ENCODE measurements at places on chromosomes 16 and 17.

DNA sequence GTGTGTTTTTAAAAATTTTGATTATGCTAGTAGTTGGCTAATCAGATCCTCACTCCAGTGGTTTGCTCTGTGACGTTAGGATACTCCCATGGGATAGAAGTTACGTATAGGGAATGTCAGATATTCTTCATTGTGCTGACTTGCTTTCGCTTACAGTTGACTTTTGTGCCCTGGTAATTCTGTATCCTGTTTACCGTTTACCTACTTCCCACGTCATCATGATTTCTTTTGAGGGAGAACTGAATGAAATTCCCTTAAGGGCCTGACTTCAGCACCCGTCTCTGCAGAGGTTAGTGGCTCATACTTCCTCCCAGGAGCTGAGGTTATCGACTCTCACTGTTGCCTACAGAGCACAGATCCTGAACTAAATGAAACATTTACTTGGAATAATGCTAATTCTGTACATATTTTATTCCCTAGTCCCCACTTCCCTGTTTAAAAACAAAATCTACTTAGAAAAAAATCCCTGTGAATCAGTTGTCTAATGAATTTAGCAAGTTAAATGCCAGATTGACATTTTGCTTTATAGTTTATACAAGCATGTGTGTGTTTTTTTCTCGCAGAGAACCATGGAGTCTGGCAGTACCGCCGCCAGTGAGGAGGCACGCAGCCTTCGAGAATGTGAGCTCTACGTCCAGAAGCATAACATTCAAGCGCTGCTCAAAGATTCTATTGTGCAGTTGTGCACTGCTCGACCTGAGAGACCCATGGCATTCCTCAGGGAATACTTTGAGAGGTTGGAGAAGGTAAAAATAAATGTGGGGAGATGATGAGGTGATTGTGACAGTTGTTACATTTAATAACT is 2.8 kb downstream of the PRKAR1A start:
- no peaks in the 10 kb centered on the region for H3K27me3 ChIP-seq
- peaks cover 2% of the 10 kb centered on the region for H3K4me1 ChIP-seq
- H3K36me3 ChIP-seq, result no peaks in the 10 kb centered on the region
- H3K4me3 ChIP-seq, result peak overlapping the region; percentile 94
- DNase-seq, result peak; percentile 65
- peak overlapping the region; percentile 39 for H3K27ac ChIP-seq

- no peak for DNase-seq
- peak overlapping the region; percentile 39 for H3K4me3 ChIP-seq
- H3K27ac ChIP-seq, result no peak overlapping the region
- no peaks in the 10 kb centered on the region for H3K36me3 ChIP-seq
- no peaks in the 10 kb centered on the region for H3K4me1 ChIP-seq
- no peaks in the 10 kb centered on the region for H3K27me3 ChIP-seq
These were observed 392 bp upstream of the HID1 start for GRCh38 chr17:74972973-74973328.

GRCh38 chr17:62017912-62018311 is 47.2 kb downstream of the MED13 start:
- peaks cover 3% of the 10 kb centered on the region for H3K4me1 ChIP-seq
- DNase-seq, result no peak
- H3K4me3 ChIP-seq, result no peak overlapping the region

DNA sequence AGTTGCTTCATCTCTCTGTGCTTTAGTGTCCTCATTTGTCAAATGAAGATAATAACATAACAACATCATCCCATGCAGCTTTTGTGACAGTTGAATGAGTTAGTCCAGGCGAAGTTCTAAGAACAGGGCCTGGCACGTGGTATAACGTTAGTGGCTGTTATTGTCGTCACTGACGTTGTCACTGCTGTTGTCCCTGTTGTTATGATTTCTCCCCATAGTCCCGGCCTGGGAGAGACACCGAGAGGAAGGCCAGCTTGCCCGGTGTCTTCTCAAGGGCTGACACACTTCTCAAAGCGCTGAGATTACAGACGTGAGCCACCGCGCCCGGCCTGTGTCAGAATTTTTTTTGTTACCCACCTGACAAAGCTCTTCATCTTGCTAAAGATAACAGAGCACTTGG is 29.9 kb downstream of the ABR start:
- no peak overlapping the region for H3K27ac ChIP-seq
- no peak for DNase-seq
- no peak overlapping the region for H3K4me3 ChIP-seq
- no peaks in the 10 kb centered on the region for H3K27me3 ChIP-seq
- H3K36me3 ChIP-seq, result no peaks in the 10 kb centered on the region

DNA sequence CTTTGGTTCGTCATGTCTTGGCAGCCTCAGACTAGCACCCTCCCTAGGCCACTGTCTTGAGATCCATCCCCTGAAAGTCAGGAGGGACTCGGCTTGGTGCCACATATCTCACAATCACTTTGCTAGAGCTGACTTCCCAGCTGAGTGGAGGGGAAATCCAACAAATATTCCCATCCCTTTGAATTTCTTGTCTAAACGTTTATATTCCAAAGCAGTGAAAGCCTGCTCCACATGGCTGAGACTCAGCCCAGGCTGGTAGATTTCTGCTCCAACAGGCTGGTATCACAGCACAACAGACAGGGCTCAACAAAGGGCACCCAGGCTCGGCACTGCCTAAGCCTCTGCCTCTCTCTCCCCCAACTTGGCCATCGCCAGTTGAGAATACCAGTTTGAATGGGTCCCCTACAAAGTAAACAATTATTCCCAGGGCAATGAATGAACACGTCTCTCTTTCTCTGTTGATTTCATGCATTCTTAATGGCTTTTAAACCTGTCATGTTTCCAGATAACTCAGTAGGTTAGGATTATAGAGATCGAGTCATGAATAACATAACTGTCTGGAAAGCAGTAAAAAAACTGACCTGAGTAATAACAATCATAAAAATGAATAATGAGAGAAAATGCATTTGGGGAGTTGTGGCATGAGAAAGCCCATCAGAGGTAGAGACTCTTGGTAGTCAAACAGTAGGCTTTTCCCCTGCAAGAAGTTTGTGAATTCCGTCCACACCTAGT is 1.0 kb downstream of the KRT13 start:
- no peak for DNase-seq
- H3K27ac ChIP-seq, result no peak overlapping the region
- H3K27me3 ChIP-seq, result no peaks in the 10 kb centered on the region
- H3K36me3 ChIP-seq, result no peaks in the 10 kb centered on the region
- no peaks in the 10 kb centered on the region for H3K4me1 ChIP-seq

- H3K27me3 ChIP-seq, result no peaks in the 10 kb centered on the region
- no peak overlapping the region for H3K4me3 ChIP-seq
- no peak overlapping the region for H3K27ac ChIP-seq
- DNase-seq, result no peak
- H3K4me1 ChIP-seq, result peaks cover 4% of the 10 kb centered on the region
These were observed 405.0 kb downstream of the WWOX start for GRCh38 chr16:78504401-78504851.

DNA sequence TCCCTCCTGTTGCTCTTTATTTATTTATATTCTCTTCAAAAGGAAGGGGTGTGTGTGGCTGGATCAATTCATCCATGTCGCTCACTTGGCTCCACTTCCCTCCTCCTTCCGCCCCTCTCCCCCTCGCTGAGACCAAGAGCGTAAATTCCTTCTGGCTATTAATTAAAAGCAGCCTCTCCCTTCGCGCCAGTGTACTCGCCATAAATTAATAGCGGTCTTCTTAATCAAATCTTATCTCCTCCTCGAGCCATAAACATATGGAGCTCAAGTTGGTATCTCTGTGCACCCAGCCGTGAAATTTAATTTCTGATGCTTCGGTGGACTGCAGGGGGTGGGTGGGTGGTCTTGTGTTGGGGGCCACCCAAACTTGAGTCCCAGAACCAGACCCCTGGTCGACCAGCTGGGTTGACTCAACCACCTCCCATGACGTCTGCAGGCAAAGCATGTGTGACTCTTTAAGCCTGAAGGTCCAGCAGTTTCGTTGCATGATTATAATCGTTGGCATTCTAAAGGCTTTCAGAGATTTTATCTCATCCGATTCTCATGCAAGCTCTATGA is 57.9 kb downstream of the SDK2 start:
- DNase-seq, result peak; percentile 83
- no peak overlapping the region for H3K27ac ChIP-seq
- no peaks in the 10 kb centered on the region for H3K27me3 ChIP-seq
- H3K36me3 ChIP-seq, result no peaks in the 10 kb centered on the region

- no peaks in the 10 kb centered on the region for H3K4me1 ChIP-seq
- no peaks in the 10 kb centered on the region for H3K36me3 ChIP-seq
- no peak overlapping the region for H3K27ac ChIP-seq
These were observed 61.9 kb upstream of the GSE1 start for GRCh38 chr16:85550953-85551924.

DNA sequence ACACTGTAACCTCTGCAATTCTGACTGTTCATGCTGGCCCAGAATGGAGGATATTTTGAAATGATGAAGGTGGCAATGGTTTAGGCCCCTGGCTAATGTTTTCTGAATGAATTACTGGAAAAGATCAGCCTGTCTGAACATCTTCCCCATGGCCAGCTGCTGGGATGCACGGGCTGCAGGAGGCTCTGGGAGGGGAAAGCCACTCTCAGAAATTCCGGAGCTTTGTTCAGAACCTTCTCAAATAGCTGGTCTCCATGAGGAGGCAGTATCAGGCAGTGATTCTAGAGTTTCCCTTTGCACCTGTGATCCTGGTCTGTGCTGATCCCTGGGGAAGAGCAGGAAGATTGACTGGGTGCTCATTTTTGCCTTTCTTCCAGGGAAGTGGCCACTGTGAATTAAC is 5.0 kb downstream of the SLC6A2 start:
- no peaks in the 10 kb centered on the region for H3K4me1 ChIP-seq
- no peak overlapping the region for H3K27ac ChIP-seq
- no peak overlapping the region for H3K4me3 ChIP-seq
- DNase-seq, result no peak
- H3K27me3 ChIP-seq, result peaks cover 4% of the 10 kb centered on the region

GRCh38 chr17:75525806-75526554 is 483 bp downstream of the LLGL2 start:
- H3K36me3 ChIP-seq, result peaks cover 2% of the 10 kb centered on the region
- DNase-seq, result peak; percentile 45
- peak overlapping the region; percentile 76 for H3K4me3 ChIP-seq
- no peaks in the 10 kb centered on the region for H3K27me3 ChIP-seq
- peak overlapping the region; percentile 92 for H3K27ac ChIP-seq
- H3K4me1 ChIP-seq, result peaks cover 11% of the 10 kb centered on the region

DNA sequence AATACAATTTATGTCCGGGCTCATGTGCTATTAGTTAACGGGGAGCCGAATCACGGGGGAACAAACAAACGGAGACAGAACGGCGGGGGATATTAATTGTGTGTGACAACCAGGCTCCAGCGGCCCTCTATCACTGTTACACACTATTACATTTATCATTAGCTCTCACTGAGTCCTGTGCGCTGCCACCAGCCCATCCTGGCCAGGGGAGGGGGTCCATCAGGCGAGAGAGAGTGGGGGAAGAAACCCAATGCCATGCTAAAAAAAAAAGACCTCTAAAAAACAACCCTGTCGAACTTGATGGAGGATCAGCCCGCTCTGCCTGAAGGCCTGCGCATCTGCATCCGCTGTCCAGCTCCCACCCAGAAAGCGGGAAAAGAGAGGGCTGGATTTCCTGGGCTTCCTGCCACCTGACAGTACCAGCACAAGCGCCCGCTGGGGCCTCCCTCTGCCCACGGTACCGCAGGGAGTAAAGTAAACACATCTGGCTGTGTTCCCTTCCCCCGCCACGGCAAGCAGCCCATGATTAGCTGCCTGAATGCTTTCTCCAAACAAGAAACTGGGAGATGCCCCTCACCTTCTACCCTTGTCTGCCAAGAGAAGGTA is 41.7 kb downstream of the PIPOX start:
- H3K4me3 ChIP-seq, result no peak overlapping the region
- DNase-seq, result peak; percentile 93
- H3K4me1 ChIP-seq, result no peaks in the 10 kb centered on the region
- H3K27ac ChIP-seq, result no peak overlapping the region

Data from kidney (tissue), 22 donors.